GM12865 (cell line): ENCODE measurements at places on chromosomes 16 and 17.

GRCh38 chr17:29066047-29066446, 23.1 kb downstream of the PIPOX start:
- DNase-seq: no peak

GRCh38 chr17:75468779-75469373, 12.4 kb downstream of the TMEM94 start:
- DNase-seq: no peak

DNA sequence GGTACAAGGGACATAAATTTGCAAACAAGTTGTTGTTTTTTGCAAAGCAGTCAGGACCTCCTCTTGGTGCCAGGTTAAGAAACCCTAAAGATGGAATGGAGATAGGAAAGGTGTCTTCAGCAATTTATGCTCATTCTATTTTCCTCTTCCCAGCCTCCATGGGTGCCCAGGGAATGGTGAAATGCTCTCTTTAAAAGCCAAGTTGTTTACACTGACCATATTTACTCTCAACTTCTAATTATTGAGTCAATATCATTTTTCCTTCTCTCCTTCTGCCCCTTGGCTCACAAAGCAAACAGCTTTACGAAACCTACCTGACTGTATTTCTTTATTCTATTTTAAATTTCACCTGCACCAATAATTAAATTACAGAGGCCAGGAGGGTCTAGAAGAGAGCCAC, 138.5 kb upstream of the IRX3 start:
- DNase-seq: no peak

DNA sequence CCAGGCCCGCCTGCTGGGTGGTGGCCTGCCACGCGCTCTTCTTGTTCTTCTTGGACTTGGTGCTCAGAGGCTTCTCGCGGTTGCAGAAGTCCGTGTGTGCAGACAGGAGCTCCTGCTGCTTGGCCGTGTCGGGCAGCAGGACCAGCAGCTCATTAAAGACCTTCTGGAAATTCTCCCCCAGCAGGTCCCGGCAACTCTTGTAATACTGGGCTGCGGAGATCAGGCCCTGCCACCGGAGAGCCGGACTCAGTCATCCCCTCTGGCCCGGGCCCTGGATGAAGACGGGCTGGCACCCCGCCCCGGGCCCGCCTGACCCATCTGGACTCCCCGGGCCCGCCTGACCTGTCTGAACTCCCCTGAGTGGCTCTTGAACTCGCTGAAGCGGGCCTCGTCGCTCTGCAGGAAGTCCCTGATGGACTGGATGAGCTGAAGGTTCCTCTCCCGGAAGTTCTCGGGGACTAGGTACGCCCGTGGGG, 8.6 kb downstream of the SYNGR3 start:
- DNase-seq: no peak

GRCh38 chr17:52681480-52681879, 523.0 kb upstream of the CA10 start:
- DNase-seq: no peak

GRCh38 chr16:57446531-57447185, 527 bp downstream of the CIAPIN1 start:
- peak; percentile 69 for DNase-seq

DNA sequence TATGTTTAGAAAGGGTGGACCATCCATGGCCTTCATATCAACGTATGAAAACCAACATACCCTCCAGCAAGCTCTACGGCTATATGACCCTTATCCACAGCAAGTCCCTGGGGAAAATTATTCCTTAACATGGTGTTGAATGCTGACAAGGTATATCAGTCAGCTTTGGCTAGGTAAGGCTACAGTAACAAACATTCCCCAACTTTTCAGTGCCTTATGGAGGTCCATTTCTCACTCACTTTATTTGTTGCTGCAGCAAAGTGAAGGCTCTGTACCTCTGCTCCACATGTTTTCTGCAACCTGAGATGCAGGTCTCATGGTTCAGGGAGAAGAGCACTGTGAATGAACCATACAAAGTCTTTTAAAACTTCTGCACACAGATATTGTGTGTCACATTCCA, 83.8 kb upstream of the TOX3 start:
- DNase-seq: no peak

DNA sequence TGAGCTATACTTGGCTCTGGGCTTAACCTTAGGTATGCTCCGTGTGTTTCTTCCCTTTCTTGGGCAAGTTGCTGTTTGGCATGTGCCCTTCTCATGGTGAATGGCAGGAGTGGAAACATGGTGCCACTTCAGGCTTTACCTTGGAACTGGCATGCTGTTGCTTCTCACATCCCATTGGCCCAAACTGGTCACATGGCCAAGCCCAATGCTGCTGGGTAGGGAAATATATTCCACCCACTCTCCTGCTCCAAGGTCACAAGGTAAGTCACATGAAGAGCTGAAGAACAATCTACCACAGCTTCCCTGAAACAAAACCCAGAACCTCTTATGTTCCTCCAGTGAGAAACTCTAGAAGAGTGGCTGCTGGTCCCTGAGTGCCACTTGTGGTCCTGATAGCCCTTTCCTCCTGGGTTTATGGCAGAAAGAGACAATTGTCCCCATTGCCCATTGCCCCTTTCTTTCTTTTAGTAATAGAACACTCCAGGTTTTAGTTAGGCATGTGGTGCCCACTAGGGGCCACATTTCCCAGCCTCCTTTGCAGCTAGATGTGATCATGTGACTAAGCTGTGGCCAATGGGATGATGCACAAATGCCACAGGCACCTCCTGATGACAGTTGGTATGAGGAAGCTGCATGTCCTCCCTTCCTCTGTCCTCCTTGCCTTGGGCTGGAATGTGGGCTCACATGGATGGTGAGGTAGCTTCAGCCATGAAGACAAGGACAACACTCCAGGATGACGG, 50.3 kb downstream of the MEOX1 start:
- DNase-seq: no peak

DNA sequence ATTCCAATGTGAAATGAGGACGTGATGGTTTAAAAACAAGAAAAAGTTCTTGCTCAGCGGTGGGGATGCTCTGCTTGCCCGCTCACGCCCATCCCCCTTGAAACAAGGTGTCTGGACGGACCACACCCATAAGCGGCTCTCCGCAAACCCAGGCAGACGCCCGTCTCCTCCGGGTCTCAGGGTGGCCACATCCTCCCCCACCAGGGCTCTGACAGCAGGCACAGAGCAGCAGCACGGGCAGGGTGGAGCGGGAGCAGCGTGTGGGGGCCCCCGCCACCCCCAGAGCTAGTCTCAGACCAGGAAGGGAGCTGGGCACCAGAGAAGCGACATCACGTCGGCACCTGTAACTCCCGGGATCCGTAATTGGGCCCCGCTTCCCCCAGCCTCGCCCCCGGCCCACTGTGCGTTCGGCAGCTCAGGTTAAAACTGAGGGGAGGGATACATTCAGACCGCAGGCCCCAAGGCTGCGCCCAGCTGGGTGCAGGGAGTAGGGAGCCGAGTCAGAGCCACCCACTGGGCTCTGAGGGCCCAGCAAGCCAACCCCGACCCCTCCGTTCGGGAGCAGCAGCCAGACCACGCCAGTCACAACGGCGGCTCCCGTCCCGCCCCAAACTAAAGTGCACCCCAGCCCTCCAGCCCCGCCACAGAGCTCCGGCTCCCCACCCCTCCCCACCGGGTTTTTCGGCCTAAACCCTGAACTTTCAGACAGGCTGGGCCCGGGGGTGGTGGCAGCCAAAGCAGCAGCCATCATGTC, 22.0 kb downstream of the CLUH start:
- no peak for DNase-seq

- DNase-seq: no peak
Observed at GRCh38 chr17:13813347-13814240, 211.9 kb upstream of the HS3ST3A1 start.

- DNase-seq: no peak
Observed at GRCh38 chr17:76947771-76948170, 79.6 kb downstream of the MGAT5B start.

DNA sequence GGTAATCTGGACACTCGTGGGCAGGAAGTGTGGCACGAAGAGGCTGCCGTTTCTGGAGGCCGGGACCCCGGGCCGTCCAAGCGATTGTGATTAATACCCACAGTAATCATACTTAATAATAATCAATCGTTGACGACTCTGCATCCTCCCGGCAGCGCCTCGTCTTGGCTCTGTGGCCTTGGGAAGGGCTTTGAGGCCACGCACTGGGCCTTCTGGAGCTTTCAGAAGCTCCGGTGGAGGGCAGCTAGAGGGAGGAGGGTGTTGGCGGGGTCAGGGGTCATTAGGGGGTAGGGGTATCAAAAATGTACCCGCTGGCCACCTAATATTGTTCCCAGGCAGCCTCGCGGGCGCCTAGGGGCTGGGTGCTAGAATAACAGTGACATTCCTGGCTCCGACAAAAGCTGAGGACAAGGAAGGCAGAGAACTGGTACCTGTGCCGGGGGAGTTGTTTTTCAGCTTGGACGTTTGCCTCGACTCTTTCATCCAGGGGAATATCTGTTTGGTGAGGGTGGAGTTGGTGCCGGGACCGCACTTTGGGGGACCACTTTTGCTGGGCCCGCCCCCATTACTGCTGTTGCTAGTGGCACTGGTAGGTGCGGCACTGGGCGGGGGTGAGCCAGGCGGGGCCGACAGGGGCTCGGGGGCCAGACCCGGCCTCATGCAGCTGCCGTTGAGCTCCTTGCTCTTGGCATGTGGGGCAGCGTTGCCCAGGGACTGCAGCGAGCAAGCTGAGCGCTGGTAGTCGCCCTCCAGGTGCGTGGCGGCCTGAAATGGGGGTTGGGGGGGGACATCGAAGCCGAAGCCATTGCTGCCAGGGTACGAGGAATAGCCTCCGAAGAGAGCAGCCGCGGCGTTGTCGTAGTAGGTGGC, 6.9 kb upstream of the HOXB2 start:
- no peak for DNase-seq

DNA sequence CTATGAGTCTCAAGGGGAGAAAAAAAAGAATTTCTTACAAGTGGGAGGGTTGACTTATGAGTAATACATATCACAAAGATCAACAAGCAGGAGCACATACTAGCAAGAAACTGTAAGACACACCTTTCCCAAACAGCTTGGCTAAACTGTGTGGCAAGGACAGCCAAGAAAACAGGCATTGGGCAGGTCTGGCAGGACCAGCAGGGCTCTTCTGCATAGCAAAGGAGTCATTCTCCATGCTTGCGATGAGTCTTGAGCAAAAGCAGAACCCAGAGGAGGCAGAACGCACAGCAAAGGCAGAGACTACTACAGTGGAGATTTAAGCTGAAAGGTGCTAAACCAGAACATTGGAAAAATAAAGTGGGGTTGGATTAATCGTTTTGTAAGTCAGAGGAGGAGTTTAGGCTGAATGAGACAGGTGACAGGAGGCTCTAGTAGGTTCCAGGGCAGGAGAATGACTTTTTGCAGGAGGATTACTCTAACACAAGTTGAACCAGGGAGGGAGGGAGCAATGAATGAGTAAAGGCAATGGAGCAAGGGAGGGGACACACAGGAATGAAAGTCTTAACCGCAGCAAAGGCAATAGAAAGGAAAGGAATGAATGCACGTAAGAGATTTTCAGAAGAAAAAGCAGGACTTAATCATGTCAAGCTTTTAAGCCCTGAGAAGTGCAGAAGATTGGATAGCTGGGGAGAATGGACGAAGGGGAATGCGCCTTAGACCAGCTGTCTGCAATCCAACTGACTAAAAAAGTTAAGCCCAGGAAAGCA, 2.7 kb downstream of the N4BP1 start:
- no peak for DNase-seq

DNA sequence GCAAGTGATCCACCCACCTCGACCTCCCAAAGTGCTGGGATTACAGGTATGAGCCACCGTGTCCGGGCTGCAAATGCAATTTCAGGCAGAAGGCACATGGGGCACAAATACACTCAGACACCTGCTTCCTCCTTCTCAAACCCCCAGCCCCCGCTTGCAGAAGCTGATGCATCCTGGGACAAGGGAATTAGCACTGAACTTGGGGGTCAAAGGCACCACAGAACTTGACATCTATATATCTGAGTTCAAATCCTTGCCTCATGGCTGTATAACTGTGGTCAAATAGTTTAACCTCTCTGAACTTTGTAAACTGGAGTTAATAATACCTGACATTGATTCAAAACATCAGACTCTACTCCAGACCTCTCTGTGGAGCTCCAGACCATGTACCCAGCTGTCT, 4.1 kb upstream of the ARL5C start:
- no peak for DNase-seq

DNA sequence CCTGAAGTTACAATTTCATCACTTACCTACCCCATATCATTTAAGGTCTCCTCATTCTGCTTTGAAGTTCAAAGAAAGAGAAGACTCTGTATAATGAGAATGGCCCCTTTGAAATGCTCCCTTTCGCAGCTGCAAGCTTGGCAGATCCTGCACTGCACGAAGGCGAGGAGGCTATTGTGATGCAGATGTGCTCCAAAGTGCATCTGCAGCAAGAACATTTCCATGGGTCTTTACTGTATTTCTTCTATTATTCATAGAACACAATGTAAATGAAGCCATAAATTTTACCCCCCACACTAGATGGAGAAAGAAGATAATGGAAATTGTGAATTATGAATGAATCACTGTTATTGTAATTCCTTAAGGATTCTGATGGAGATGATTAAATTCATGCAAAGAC, 178.7 kb downstream of the CHD9NB start:
- DNase-seq: no peak

- DNase-seq: no peak
Observed at GRCh38 chr17:66537502-66537901, 235.1 kb downstream of the PRKCA start.

GRCh38 chr17:2749784-2750181, 331 bp upstream of the CCDC92B start:
- DNase-seq: peak; percentile 73

DNA sequence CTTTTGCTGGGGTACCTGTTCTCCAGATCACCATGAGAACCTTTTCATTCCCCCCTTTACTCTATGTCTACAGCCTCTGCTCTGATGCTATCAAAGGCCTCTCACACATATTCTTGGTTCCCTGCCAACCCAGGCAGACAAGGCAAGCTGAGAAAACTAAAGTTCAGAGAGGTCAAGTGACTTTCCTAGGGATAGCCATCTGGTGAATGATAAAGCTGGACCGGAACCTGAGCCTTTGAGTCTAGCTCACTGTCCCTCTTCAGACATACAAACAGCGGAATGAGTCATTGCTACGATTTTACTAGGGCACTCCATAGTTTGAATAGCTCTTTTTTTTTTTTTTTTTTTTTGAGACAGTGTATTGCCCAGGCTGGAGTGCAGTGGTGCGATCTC, 73.3 kb downstream of the XYLT1 start:
- DNase-seq: no peak

DNA sequence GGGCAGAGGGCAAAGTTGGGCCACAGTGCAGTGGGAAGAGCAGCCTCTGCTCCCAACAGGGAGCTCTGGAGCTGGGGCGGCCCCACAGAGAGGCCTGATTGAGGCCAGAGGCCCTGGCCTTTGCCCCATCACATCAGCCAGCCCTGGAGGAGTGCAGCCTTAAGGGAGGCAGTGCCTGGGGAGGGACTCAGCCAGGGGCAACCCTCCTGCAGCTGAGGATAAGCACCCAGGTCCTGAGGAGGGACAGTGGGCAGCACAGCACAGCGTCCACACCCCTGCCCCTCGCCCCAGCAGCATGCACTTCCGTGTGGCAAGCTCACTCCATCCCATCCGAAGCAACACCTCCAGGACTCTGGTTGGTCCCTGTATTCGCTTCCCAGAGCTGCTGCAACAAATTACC, 61.9 kb upstream of the CBX4 start:
- DNase-seq: no peak
